ENCODE measurements at places on chromosomes 4 and X. TPM values are rescaled to one million over a fixed set of nuclear protein-coding genes. Genes with fewer than 3 reads are reported as not detected.

CXXC4 gene
- total RNA-seq: not detected

TEX13B gene
- not detected for total RNA-seq

ADAM29 gene
- total RNA-seq: not detected

BEX5 gene
- 3.9 TPM for total RNA-seq

TRAM1L1 gene
- 0.68 TPM for total RNA-seq

TLR7 gene
- total RNA-seq: not detected

IL9R gene
- not detected for total RNA-seq

UCP1 gene
- total RNA-seq: not detected

DUX4 gene
- total RNA-seq: not detected

RENBP gene
- total RNA-seq: not detected

ZAR1 gene
- not detected for total RNA-seq

ZIC3 gene
- total RNA-seq: 0.04 TPM

C4orf51 gene
- not detected for total RNA-seq

ARX gene
- not detected for total RNA-seq

PHOX2B gene
- not detected for total RNA-seq

HMGN5 gene
- 0.39 TPM for total RNA-seq

TNMD gene
- total RNA-seq: not detected

SEL1L3 gene
- 21.3 TPM for total RNA-seq

ARHGEF9 gene
- 14.4 TPM for total RNA-seq

All from hair follicular keratinocyte (primary cell).